ENCODE measurements at places on chromosomes 4 and X. TPM values are rescaled to one million over a fixed set of nuclear protein-coding genes. Genes with fewer than 3 reads are reported as not detected.

The HSFX1 gene
- total RNA-seq: 0.29 TPM

The TIGD4 gene
- total RNA-seq: 1.5 TPM

The H2BW2 gene
- not detected for total RNA-seq

The FDCSP gene
- total RNA-seq: not detected

The GATA1 gene
- not detected for total RNA-seq

Data from A375 (cell line).